ENCODE measurements at places on chromosomes 5 and 9.

DNA sequence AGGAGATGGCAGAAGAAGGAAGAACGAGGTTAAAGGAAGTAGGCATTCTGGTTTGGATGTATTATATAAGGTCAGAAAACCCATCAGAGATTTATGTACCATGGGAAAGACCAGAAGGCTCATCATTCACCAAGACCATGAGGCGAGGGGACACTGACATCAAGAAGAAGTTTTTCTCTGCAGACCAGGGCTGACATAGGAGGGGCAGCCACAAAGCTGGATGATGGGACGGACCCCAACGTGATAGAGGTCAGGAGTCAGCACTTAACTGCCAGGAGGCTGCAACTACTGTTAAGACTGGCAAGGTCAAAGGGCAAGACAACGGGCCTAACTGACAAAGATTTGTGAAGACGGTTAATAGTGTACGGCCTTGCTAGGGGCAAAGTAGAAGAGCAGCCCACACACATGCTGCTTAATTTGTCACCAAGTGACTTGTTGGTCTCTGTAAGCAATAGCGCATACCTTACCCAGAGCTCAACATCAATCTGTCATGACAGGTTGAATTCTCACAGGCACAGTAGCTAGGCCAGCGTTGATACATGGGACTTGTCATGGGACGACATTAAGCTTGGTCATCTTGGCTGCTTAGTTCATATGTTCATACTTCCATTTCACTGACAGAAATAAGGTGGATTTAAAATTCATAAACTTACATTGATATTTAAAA is 579.7 kb upstream of the CDH10 start:
- DNase-seq = no peak

DNA sequence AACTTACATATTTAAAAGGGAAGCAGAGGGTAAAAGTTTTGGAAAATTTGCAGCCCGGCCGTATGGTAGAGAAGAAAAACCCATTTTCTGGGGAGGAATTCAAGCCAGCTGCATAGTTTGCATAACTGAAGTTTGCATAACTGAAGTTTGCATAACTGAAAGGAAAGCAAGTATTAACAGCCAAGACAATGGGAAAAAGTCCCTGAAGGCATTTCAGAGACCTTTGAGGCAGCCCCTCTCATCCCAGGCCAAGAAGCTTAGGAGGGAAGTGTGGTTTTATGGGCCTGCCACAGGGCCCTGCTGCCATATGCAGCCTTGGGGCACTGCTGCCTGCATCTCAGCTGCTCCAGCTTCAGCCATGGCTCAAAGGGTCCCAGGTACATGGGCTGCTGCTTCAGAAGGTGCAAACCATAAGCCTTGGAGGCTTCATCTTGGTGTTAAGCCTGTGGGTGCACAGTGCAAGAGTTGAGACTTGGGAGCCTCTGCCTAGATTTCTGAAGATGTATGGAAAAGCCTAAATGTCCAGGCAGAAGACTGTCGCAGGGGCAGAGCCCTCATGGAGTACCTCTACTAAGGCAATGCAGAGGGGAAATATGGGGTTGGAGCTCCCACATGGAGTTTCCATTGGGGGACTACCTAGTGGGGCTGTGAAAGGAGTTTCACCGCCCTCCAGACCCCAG is 36.9 kb upstream of the CXCL14 start:
- no peak for DNase-seq

GRCh38 chr5:143557061-143557818 is 153.8 kb upstream of the NR3C1 start:
- no peak for DNase-seq

DNA sequence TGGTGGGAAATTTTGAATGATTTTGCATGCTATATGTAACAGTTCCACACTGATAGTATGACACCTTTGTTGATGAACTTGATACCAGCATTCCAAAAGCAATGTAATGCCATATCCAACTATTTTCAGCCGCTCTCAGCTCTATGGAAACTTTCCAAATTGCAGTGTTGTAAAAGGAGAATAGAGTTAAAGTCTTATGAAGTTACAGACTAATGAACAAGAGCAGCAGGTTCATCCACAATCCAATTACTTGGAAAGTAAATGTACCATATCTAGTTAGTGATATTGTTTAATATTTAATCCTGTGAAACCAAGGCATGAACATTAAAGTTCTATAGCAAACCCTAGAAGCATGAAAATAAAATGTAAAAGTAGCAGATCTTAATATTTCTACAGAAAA is 418.2 kb downstream of the TUSC1 start:
- DNase-seq = no peak

GRCh38 chr5:171850324-171850947 is 64.8 kb downstream of the SMIM23 start:
- DNase-seq = no peak

All from dorsolateral prefrontal cortex (tissue), 122 donors.